ENCODE measurements at places on chromosomes 6 and 20.

- DNase-seq: no peak
These were observed 82.2 kb downstream of the RIN2 start for GRCh38 chr20:19840111-19840710.

DNA sequence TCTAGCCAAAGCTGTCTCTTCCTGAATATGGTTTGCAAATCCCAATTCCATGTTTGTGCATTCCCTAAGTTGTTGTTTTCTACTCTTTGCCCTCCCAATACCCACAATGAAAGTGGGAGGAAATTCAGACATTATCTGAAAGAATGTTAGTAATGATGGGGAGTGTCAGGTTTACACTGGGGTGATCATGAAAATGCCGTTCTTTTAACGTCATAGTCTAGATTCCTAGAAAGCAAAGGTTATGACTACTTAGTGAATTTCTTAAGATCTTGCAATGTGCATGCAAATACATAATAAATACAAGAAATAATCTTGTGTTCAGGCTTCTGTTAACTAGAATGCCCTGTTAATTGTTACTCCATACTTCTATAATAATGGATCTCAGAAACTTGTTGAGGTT is 101.0 kb downstream of the LCA5 start:
- no peak for DNase-seq

GRCh38 chr6:12947151-12947871 is 230.7 kb downstream of the PHACTR1 start:
- DNase-seq: no peak

- no peak for DNase-seq
These were observed 453 bp downstream of the CEP57L1 start for GRCh38 chr6:109095835-109096084.

GRCh38 chr6:149560736-149561135 is 5.4 kb upstream of the GINM1 start:
- DNase-seq: peak; percentile 25

DNA sequence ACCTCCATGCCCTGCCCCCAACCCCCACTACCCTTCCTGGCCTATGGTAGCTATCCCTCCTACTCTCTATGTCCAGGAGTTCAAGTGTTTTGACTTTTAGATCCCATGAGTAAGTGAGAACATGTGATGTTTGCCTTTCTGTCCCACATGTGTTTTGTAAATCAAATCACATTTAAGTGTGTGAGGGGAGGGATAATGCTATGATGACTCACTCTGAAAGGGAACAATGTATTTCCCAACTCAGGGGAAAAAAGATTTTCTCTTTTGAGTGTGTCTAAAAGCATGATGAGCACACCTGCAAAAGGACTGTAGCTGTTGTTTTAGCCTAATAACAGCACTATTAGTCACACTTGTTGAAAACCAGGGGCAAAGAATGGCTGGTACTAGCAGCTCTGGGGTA is 193.7 kb downstream of the GJA10 start:
- DNase-seq: no peak

GRCh38 chr20:46174469-46175126 is 56.5 kb downstream of the CD40 start:
- DNase-seq: peak; percentile 64

DNA sequence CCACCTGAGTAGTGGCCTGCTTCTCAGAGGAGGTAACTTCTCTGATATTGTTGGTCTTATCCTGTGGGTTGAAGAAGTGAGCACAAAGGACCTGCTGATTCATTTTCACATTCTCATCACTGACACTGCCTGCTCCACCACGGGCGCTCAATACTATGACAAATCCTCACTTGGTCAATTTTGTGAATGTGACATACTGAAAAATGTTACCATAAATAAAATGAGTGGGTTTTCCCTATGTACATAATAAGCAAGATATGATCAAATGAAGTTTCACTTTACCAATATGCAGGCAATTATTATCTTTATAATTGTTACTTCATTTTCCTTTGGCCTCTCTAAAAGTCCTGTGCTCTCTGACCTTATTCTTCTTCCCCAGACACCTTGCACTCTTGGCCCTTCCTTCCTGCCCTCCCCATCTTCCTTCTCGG is 71.5 kb upstream of the RIPOR2 start:
- DNase-seq: peak; percentile 57

- DNase-seq: no peak
These were observed 71.7 kb downstream of the ATP9A start for GRCh38 chr20:51696304-51697071.

GRCh38 chr6:162736961-162737360 is 9.2 kb downstream of the PACRG start:
- DNase-seq: peak; percentile 6

DNA sequence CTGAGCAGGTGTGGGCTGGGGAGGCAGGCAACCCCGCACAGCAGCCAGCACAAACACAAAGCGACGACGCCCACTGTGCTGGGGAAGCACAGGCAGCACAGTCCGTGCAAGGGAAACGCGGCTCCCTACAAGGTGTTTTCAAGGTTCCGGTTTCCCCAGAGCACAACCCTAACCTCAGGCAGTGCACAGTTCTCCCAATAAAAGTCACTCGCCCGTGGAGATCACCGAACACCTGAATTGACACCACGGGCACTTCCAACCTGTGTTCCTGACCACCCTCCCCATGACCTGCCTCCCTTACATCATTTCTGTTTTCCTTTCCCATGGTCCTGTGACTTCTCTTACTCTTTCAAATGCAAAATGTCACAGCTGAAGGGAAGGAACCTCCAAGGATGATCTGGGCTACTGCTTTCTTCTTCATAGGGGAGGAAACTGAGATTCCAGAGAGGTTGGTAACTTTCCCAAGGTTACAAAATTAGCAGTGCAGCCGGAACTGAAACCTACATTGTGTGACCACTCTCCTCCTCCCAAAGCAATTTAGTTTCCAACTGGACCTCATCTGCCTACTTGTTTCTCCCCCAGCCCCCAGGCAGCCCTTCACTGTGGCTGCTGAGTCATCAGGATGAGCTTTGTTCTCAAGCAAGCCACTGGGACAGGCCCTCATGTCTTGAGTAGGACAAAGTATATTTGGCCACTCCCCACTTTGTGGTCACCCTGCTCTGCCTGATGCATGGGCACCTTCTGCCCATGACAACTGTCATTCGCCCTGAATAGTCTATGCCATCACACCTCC is 125.3 kb downstream of the ATXN1 start:
- no peak for DNase-seq

- DNase-seq: no peak
These were observed 765.4 kb upstream of the MAP3K7 start for GRCh38 chr6:91352321-91352720.

GRCh38 chr20:62918831-62919230 is 7.5 kb downstream of the DIDO1 start:
- DNase-seq: peak; percentile 63

- no peak for DNase-seq
These were observed 436.7 kb downstream of the MEI4 start for GRCh38 chr6:78089531-78089930.

DNA sequence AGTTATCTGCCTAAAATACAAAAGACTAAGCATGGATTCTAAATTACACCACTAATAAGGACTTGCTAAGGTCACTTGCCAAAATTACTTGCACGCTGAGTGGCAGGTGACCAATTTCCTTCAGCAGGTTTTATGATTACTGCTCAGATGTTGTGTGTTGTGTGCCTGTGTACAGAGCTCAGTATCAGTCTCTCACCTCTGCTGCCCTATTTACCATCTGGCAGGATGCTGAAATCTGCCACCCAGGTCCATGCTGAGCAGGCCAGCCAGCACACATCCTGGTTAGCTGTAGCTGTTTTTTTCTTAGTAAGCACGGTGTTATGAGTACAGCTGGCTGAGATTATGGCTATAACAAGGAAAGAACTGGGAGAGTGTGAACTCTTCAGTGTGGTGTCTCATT is 34.0 kb downstream of the ELOVL4 start:
- DNase-seq: no peak

- DNase-seq: no peak
These were observed 98.6 kb downstream of the OGFRL1 start for GRCh38 chr6:71387179-71387578.

- no peak for DNase-seq
These were observed 6.3 kb upstream of the SIRPA start for GRCh38 chr20:1888796-1889463.

DNA sequence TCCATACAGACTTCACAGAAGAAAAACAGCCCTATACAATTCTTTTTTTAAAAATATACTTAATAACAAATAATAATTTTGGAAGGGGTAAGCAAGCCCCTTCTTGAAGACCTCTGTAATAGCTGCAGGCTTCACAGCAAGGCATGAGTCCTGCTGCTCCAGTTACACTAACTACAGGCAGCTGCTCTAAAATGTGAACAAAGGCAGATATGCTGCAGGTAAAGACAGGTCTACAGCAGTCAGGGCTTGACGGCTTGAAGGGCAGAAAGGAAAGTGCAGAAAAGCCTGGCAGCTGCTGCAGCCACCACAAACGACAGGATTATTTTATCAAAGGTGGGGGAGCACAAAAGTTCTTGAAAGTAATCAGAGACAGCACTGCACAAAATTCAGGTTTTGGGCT is 11.3 kb downstream of the FAXC start:
- DNase-seq: no peak

DNA sequence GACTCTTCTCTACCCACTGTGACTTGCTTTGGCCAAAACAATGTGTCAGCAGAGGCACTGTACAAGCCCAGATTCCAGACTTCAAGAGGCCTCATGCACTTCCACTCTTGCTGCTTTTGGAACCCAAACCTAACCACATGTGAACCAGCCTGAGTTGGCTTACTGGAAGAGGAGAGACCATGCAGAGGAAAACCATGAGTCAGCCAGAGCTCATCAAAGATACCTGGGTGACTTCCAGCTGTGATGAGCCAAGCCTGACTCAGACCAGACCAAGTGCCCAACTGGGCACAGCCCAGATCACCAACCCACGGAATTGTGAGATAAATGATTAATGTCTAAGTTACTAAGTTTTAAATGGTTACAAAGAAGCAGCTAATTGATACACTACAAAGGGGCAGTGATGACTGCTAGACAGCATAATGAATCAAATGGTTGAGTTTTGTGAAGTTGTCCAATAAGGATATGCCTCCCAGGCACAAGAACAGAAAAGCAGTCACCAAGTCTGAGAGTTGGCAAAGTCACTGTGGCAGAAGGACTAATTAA is 16.2 kb upstream of the BEND6 start:
- no peak for DNase-seq

DNA sequence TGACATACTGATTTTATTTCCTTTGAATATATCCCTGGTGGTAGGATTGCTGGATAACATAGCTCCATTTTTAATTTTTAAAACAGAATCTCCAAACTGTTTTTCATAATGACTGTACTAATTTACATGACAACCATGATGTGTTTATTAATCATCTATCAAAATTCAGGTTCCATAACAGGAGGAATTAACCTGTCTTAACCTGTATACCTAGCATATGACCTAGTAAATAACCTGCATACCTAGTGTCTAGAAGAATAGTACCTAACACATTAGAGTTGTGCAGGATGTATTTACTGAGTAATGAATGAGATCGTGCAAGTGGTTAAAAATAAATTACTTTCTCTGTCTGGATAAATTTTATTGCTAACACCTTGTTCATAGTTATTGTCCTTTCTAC is 45.8 kb upstream of the ARHGAP18 start:
- no peak for DNase-seq

- DNase-seq: peak; percentile 59
These were observed 92.6 kb downstream of the RNGTT start for GRCh38 chr6:88870717-88871330.

DNA sequence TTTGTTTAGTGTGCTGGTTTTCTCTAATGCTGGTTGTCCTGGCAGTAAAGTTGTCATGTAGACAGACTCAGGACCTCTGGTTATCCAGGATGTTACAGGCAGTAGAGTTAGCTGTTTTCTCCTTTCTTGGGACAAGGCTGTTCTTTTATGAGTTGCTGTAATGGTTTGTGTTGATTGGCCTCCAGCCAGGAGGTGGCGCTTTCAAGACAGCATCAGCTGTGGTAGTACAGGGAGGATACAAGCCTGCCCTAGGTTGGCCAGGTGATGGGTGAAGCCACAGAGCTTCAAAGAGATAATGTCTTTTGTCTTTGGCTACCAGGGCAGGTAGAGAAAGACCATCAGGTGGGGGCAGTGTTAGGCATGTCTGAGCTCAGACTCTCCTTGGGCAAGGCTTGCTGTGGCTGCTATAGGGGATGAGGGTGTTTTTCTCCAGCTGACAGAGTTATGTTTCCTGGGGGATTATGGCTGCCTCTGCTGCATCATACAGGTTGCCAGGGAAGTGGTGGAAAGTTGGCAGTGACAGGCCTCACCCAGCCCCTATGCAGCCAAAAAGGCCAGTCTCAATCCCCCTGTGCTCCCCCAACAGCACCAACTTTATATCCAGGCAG is 127.2 kb upstream of the TAB2 start:
- DNase-seq: peak; percentile 55

- no peak for DNase-seq
These were observed 595.5 kb downstream of the COL12A1 start for GRCh38 chr6:74610352-74610751.

- no peak for DNase-seq
These were observed 41.5 kb upstream of the ZNF337 start for GRCh38 chr20:25738198-25738597.

GRCh38 chr6:15329197-15329671 is 83.4 kb downstream of the JARID2 start:
- no peak for DNase-seq

DNA sequence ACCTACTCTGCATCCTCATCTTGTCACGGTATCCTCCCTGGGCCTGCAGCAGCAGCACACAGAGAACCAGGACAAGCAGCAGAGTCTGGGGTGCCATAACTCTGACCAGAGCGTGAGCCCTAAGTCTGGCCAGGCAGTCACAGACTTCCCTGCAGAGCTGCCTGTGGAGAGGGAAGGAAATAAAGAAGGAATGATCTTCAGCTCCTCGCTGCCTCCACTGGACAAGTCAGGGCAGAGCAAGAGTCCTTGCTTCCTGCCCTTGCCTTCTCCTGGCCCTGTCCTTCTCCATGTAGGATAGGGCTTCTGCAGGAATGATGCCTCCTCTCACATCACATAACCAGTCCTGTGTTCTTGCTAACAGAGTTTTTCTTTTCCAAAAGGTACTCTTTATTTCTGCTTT is 15.9 kb upstream of the WFDC11 start:
- DNase-seq: no peak

GRCh38 chr6:32517654-32518445 is 12.2 kb downstream of the HLA-DRB5 start:
- no peak for DNase-seq

DNA sequence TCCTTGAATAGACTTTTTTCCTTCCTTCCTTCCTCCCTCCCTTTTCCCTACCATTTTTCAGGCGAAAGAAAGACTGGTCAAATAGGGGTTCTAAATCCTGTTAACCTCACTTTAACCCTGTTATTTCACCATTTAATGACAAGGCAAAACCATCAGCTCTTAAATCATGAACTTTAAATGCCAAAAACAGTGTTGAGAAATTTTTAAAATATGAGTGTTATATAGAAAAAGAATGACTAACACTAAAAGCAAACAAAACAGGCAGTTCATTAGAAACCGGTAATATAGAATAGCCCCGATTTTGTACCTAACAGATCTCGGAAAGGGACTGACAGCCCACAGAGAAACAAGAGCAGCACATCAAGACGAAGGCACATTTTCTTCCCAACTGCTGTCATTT is 57.4 kb upstream of the CEP85L start:
- no peak for DNase-seq

DNA sequence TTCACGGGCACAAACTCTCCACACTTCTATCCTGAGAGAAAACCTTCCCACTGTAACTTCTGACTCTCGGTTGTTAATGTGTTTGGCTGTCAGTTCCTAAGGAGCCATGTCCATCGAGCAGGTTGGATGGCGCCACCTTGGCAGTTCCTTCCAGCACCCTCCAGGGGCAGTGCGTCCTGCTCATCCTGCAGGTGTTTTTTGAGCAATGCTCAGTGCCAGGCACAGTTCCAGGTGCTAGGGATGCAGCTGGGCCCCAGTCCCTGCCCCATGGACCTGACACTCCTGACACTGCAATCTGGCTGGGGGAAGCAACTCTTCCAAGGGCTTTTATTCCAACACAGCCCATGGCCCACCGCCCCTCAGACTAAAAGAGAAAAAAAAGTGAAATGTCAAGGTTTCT is 376.4 kb downstream of the PREX1 start:
- no peak for DNase-seq
